ENCODE measurements at places on chromosomes 16 and 17.

GRCh38 chr17:58569196-58569595 is 54.8 kb upstream of the MTMR4 start:
- no peak for DNase-seq

GRCh38 chr17:41537990-41538389 is 9.9 kb upstream of the KRT19 start:
- no peak for DNase-seq

DNA sequence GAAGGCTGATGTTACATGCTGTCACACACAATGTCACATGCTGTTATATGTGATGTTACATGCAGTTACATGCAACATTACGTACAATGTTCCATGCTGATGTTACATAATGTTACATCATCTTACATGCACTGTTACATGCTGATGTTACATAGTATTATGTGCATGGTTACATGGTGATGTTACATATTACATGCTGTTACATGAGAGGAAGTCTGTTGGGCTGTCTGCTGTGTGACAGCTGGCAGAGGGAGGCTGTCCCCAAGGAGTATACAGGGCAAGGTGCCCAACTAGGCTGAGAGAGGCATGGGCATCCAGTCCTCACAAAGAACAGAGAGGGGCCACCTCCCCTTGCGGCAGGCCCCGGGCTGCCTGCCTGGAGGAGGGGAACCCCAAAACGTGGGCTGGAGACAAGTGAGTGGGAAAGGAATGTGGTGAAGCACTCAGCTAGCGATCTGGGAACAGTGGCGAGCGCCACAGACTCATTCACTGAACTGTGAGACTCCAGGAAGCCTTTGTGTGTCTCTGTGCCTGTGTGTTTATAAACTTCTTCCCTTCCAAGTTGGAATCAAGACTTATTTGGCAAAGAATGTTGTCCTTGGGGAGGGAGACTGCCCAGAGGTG is 30.6 kb downstream of the TMEM92 start:
- no peak for DNase-seq

GRCh38 chr16:54510685-54511221 is 224.2 kb upstream of the IRX3 start:
- no peak for DNase-seq

- peak; percentile 55 for DNase-seq
These were observed 10.2 kb upstream of the CENPT start for GRCh38 chr16:67857547-67858233.

GRCh38 chr16:89565256-89565505 is 4.7 kb downstream of the RPL13 start:
- no peak for DNase-seq

- DNase-seq = no peak
These were observed 2.4 kb downstream of the NUP93 start for GRCh38 chr16:56732366-56732765.

DNA sequence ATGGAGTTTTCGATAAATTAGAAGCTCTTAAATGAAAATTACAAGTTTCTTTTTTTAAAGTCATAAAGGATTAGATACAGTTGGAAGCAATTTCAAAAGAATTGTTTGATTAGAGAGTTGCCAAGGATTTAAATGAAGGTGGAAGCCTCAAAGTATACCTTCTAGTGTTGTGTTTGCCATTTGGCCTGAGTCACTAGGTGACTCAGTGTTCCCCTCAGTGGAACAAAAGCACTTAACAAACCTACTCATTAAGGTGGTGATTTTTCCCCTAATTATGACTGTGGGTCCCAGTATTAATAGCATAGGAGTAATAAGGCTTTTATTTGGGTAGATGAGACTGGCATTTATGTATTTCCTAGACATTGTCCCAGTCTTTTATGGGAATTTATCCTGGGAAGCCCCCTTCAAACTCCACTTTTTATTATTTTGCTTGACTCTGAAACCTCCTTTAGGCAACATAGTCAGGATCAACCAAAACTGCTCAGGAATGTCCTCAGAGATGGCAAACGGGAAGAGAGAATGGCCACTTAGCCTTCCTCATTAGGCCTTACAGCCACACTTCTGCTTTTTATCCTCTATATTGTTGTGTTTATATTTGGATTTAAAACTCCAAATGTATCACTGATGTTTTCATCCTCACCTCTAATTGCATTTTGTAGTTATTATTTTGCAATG is 161.0 kb downstream of the FTO start:
- DNase-seq = no peak

GRCh38 chr17:44065668-44066203 is 735 bp downstream of the LSM12 start:
- no peak for DNase-seq

GRCh38 chr17:81477173-81477572 is 35.4 kb downstream of the ACTG1 start:
- no peak for DNase-seq

DNA sequence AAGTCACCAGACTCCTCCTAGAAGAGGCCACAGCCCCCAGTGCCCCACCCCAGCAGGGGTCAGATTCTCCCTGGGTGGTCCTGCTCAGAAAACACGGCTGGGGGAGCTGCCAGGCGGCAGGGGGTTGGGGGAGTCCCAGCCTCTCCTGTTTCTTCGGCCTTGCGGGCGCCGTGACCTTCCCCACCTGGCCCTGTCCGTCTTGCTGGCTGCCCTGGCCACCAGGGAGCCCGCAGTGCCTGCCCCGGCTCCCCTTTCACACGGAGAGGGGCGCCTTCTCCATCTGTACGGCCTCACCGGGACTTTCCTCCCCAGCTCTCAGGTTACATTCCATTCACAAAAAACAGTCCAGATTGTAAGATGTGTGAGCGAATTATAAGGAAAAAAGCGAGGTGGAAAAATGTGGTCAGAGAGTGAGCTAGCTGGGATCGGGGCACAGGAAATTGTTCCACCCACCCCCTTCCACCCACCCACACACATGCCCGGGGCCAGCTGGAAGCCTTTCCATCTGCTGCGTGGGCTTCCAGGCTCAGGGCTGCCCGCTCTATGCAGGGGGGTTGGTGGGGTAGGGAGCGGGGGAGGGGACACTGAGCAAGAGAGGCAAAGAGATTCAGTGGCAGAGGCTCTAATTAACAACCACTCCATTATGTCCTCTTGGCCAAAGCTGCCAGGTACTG is 14.6 kb upstream of the CIBAR2 start:
- no peak for DNase-seq

- DNase-seq = no peak
These were observed 37.7 kb upstream of the CCDC182 start for GRCh38 chr17:57782647-57783337.

GRCh38 chr16:64866021-64866420 is 255.8 kb downstream of the CDH11 start:
- DNase-seq = no peak

DNA sequence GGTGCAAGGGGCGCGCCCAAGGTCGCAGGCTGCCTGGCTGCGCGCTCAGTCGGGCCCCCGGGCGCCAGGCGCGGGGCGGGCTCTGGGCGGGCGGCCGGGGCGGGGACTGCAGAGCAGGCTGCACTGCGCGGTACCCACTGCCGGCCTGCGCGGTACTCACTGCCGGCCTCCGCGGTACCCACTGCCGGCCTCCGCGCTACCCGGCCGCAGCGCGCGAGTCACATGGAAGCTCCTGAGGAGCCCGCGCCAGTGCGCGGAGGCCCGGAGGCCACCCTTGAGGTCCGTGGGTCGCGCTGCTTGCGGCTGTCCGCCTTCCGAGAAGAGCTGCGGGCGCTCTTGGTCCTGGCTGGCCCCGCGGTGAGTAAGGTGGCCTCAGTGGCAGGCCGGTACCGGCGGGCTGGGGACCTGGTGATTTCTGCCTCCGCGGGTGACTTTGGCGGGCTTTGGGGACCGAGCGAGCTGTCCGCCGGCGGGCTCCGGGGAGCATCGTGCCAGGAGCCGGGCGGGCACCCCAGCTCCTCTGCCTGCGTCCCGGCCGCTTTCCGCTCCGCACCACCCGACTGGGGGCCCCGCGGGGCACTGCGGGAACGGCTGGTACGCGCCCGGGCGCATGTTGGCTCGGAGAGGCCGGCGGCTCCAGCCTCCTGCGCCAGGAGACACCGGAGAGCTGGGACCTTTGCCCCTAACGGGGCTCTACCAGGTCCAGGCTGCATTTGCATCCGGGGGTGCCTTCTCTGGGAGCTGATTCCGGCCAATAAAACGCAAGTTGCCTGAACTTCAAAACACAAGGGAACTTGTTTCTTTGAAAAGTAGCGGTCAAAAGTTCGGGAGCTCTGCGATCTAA is at the start of gene SLC47A1:
Gene SLC47A1 (plus strand): TSS at position 137 of the 844 bp plus-strand sequence. CDS start 86 bp downstream, at position 223.
- DNase-seq = no peak

GRCh38 chr16:11560701-11561453 is 25.8 kb downstream of the LITAF start:
- DNase-seq = peak; percentile 84

- DNase-seq = no peak
These were observed 87.2 kb downstream of the LITAF start for GRCh38 chr16:11499295-11500089.

GRCh38 chr17:31329221-31329620 is 7.8 kb upstream of the EVI2A start:
- DNase-seq = no peak

DNA sequence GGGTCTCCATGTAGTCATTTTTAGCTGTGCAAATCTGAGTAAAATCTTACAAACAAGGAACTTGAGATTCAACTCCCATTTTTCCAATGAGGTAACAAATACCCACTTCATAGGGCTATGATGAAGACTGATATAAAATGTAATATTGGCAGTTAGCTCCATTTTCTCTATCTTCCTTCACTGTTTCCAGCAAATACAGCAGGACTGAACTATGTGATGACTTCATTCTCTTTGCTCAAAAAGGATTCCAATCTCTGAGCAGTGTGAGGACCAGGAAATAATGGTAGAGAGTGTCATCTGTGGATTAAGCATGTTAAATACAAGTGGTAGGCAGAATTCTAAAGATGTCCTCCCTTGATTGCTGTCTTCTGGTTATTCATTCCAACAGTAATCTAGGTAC is 18.3 kb downstream of the RND2 start:
- no peak for DNase-seq

DNA sequence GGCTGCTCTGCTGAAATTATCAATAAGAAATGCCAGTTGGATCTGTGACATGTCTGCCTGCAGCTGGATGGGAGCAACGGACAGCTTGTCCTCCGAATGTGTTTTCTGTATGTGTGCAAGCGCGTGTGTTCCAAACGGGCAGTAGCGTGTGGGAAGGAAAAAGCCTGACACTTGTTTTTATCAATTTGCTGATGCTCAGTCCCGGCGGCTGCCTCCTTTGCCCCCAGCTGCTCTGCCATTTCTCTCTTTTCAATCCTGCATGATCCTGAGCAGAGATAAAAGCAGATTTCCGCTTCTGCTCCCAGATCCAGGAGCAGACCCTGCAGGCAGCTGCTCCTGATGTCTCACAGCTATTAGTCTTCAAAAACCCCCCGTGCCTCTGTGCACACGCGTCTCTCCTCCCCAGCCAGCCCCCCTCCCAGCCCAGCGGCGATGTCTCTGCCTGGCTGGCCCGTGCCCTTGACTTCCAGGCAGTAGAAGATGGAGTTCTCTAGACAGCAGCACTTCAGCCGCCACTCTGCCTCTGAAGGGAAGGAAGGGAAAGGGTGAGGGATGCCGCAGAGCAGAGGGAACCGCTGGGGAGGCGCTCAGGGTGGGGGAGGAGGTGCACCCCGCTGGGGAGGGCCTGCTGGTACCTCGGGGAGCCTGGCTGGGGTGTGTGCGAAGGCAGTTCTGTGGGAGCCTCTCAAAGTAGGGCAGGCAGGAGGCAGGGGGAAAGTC is 4.1 kb downstream of the PRCD start:
- DNase-seq = no peak

GRCh38 chr17:32265192-32265923 is at the start of gene RHBDL3:
RHBDL3 (plus strand) TSS chr17:32265832; CDS start chr17:32266190, 358 bp downstream.
- DNase-seq = no peak

DNA sequence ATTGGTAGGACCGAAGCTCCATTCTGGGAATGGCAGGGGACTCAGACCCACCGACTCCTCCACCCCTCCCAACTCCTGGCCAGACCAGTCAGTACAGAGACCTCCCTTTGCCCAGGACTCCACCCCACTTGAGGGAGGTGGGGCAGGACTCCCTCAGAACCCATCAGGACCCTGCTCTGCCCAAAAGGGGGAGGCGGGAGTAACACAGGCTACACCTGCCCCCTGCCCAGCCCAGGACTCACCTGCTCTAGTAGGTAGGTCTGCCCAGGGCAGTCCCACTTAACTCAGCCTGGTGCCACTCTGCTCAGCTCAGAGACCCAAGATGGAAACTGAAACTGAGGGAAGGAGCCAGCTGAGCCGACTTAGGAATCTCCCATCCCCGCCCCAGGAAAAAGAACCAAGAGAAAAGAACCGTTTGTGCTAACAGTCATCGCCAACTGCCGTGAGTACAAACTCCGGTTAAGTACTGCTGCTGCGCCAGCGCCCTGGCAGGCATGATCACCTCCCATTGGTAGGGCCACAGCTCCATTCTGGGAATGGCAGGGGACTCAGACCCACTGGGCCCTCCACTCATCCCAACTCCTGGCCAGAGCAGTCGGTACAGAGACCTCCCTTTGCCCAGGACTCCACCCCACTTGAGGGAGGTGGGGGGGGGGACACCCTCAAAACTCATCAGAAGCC is 503 bp downstream of the DHX58 start:
- no peak for DNase-seq

DNA sequence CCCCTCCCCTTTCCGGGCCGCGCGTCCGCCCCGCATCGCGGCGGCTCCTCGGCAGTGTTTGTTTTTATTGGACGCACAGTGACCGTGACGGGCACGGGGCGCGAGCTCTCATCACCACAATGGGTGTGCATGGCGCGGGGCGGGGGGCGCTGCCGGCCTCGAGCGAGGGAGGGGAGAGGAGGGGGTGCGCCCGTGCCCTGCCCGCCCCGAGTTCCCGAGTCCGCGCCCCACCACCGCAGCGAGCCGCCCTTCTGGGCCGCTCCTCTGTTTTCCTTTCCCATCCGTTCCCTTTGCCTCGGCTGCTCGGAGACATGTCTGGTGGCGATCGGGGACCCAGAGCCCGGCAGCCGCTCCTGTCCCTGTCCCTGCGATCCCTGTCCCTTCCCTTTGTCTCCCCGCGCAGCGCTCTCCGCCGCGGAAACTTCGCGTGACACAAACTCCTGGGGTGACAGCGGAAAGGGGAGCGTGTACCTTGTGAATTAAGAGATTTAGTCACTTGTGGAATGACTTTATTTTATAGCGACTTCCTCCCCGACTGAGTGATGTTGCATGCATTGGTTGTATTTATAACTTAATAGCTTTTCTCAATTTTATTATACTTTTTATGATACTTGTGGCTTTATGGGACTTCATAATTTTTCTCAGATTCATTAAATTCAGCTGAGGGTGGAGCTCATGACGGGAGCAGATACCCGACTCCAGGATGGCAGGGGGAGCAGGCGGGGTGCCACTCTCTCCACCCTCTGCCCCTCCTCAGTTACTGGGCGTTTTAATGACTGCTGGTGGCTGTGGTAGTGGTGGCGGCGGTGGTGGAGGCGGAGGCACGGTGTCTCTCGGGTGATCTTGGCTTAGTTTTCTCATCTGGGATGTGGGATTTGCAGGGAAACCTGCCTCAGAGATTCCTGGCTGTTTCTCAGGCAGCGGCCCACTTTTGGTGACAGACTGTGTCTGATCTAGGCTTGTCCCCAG is 40.8 kb downstream of the MRM1 start:
- DNase-seq = no peak

Measured in CD4-positive, alpha-beta T cell treated with Interleukin-15 for 1 hour (primary cell).